GM12892 (cell line): ENCODE measurements at places on chromosomes 13 and 19.

GRCh38 chr19:35345671-35346111 lies 2.0 kb upstream of the FFAR1 start:
- no peak for DNase-seq

DNA sequence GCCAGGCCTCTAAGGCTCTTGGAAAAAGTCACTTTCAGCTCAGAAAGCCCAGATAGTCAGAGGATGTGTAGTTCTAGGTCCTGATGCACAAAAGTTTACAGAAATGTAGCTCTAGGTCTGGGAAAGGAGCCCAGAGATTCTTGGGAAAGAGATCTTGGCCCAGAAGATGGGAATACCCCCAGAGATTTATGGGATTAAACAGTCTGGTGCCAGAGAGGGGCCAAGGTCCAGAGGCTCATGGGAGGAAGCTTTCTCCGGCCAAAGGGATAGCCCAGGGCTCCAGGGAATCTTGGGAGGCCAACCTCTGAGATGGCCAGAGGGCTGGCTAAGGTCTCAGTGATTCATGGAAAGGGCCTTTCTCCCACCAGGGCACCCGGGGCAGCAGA lies 15.2 kb downstream of the BCAT2 start:
- DNase-seq, result no peak

- no peak for DNase-seq
These were observed 826 bp upstream of the BSG start for GRCh38 chr19:571566-571974.

DNA sequence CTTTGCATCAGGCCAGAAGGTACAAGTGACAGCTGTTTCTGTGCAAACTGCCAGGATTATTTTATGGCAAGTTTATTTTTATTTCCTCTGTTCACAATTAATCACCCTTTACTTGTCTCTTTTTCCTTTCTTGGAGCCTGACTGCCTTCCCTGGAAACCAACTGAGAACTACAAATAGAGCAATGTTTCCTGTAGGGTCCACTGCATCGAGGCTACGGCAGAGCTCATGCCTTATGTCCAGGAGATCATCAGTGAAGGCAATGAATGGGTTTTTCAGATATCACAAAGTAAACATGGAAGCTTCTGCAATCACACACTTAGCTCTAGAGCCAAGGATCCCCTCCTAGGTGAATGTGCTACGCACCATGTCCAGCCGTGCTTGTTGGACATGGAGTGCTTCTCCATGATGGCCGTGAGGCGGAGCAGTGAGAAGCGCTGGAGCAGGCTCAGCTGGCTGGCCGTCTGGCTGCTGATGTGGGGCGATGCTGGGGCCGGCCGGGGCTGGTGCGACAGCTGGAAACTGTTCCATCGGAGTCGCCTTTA lies 110.9 kb downstream of the KL start:
- no peak for DNase-seq

GRCh38 chr19:11296264-11296663 lies 304 bp downstream of the TSPAN16 start:
- DNase-seq, result no peak

- DNase-seq, result no peak
These were observed at the start of gene LAIR1 for GRCh38 chr19:54364775-54365257. Gene LAIR1 (minus strand): TSS chr19:54364931. CDS start chr19:54364804, 127 bp downstream.

- no peak for DNase-seq
These were observed 4.5 kb upstream of the SIGLEC9 start for GRCh38 chr19:51120160-51120559.

DNA sequence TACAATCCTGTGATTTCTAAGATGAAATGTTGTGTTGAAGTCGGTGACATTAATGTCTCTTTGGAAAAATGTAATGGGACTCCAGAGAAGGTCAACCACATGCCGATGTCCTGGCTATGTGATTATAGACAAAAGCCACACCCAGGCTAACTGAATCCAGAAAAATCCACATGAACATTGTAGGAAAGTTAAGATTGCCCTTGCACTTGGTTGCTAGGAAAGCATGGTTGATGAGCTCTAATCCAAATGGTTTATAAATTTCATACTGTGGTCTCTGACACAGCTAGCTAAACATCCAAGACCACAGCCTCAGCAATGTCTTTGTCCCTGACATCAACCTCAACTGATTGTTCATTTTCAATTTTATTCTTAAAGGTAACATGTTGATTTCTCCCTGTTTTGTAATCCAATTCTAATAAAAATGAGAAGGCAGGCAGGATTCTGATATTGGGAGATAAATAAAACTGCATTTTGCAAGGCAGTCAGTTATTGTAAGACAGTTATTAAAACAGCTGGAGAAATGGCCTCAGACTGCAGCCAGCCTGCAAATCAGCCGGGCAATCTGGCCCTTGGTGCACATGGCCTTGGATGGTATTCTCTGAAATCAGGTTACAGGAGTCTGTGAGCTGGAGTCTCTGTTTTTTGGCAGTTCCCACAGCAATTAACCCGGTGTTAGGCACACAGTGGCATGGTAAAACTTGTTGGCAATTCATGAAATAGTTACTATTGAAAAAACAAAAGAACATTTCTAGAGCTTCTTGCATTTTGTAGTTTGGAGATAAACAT lies 93.9 kb downstream of the STARD13 start:
- no peak for DNase-seq

DNA sequence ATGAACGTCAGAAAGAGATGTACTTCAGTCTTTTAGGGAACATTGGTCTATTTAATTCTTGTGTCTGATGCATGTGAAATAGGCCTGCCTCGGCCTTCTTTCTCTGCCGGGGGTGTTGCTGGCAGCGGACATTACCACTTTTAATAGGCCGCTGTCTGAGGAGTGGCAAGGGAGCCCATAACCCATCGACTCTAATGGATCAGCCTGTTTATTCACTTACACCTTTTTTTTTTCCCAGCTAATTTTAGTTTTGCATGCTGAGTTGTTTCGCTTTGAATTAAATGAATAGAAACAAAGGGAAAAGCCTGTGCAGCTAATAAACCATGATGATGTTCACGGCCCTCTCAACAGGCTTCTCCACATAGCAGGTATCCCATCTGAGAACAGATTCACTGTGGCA lies 78.4 kb downstream of the KCTD15 start:
- no peak for DNase-seq

GRCh38 chr19:12828494-12828893 lies 5.9 kb downstream of the RTBDN start:
- no peak for DNase-seq

DNA sequence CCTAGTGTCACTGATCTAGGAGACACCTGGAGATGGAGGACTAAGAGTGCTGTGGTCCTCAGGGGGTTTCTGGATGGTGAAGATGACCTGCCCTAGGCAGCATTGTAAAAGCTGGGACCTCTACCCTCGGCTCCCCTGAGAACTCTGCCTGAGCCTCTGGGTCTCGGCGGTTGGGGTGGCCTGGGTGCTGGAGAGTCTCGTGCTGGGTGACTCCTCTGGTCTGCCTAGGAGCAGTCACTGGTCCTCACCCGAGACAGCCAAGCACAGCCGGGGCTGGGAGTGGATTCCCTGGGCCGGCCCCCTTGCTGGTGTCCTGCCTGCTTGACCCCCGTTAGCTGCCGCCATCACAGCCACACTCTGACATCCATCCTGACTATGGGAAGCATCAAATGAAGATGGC lies 6.7 kb downstream of the KCTD15 start:
- DNase-seq, result no peak

DNA sequence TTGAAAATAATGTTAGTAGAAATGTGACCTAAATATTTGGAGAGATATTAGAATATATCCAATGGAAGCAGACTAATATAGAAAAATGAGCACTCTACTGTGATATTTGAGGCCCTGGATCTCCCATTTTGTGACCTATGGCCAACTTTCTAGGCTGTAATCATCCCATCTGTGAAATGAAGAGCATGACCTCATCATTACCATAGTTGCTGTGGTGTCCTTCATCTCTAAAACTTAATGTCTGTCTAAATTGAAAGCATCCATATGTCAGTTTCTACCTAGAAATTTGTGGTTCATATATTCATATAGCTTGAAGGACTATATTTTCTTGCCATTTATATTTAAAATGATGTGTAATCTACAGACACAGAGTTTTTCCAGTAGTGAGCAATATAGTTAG lies 41.6 kb downstream of the PAN3 start:
- no peak for DNase-seq

- no peak for DNase-seq
These were observed 261.3 kb downstream of the DACH1 start for GRCh38 chr13:71605744-71606143.

GRCh38 chr13:41652735-41653361 lies 195.5 kb downstream of the RGCC start:
- peak; percentile 5 for DNase-seq

DNA sequence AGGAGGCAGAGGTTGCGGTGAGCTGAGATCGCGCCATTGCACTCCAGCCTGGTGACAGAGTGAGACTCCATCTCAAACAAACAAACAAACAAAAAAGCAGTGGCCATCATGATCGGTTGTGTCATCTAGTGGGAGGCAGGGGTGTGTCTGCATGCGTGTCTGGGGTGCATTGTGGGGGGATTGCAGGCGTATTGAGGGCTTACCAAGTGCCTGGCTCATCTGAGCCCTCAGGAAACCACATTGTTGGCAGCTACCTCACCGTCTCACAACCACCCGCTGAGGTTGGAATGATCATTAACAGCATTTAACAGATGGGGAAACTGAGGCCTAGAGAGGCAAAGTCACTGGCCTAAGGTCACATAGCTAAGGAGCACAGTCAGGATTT lies 30.5 kb downstream of the NFIC start:
- DNase-seq, result no peak

- DNase-seq, result no peak
These were observed 18.1 kb downstream of the DNAJC15 start for GRCh38 chr13:43041369-43041921.

GRCh38 chr19:51059715-51060114 lies 5.2 kb downstream of the KLK13 start:
- DNase-seq, result no peak

DNA sequence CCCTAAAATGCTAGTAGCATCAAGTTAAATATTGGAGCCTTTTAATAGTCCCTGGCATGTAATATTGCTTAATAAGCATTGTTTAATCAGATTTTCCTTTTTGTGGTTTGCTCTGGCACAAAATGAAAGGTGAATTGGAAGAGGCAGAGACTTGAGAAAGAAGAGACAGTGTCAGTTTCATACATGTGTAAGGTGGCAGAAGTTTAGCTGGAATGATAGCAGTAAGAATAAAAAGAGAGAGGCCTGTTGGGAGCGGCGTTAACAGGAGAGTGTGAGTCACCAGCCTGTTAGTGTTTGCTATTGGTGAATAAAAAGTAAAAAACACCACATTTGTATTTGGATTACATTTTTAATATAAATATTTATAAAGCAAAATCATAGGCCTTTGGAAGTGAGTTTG lies 145.3 kb downstream of the PDS5B start:
- DNase-seq, result no peak

DNA sequence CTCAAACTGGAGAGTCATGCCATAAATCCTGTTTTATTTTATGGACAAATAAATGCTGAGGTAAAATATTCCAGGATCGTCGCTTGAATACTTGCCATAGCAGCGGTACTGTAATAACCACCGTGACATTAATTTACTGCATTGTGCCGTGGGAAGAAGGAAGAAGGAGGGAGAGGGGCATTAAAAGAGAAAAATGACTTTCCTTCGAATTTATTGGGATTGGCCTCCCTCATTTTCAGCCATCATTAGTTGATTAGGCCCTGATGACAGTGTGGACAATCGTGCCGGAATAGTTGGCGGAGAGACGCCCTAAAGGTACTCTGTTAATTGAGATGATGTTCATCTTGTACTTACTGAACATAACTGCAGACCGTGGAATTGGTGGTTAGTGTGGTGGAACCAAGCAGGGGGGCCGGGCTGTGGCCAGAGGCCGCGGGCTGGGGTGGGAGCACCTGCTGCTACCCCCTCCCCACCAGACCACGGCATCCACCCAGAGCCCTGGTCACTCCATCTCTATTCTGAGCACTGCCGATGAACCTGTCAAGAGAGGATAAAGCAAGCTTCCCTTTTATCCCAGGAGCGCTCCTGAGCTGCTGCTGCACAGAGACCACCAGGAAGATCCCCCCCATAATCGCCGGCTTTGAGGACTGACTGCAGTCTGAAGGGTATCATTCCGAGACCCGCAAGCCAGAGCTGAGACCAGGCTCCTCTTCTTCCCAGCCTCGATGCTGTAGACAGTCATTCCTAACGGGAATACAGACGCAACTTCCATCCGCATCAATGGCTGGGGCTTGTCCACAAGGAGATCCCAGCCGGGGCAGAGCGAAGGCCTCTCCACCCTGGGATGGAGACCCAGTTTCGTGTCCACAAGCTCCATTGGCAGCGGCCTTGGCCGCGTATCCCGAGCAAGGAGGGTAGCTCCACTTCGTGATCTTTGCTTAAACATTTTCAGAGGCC lies 168.3 kb upstream of the TSHZ3 start:
- DNase-seq, result no peak

DNA sequence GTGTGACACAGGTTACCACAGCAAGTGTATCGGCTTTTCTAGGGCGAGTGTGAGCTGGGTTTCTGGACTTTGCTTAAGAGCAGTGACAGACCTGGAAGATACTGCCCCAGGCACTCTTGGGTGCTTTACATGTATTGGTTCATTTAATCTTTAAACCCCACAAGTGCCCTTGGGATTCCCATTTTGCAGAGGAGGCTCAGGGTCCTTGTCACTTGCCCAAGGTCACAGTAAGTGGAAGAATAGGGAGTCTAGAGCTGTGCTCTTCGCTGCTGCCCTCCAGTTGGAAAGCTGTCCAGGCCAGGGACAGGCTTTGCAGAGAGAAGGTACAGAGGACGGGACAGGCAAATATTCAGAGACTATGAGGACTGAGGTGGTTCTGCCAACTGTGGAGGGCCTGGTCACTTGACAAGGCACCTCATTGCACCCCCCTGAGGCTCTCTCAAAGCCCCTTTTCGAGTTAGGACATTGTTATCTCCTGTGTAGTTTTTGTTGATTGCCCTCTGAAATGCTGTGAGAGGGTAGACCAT lies 42.4 kb downstream of the BBC3 start:
- no peak for DNase-seq

DNA sequence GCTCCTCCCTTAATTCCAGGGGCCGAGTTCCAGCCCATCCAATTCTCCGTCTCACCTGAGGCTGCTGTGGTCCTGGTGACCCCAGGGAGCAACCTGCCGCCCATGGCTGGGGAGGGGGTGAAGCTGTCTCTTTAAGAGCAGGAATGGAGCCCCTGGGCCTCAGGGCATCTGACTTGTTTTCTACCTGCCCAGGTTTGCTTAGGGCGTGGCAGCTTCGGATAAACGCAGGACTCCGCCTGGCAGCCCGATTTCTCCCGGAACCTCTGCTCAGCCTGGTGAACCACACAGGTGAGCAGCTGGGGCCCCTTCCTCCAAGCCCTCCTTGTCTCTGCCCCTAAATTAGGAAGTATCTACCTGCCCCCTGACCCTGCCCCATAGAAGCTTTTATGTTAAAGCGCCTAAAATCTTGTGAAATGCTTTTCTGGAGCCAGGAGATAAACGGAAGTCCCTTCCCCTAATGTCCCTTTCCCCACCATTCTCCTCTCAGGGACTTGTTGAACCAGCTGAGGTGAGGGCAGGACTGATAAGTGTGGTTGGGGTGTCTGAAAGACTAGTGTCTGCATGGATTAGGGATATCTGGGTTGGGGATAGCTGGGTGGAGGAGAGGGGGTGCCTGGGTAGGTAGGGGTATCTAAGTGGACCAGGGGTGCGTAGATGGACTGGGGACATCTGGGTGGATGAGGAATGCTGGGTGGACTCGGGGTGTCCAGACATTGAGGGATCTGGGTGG lies 614 bp downstream of the FXYD3 start:
- DNase-seq, result no peak
